ENCODE measurements at places on chromosomes 2 and 18.

GRCh38 chr2:57740891-57741290 is 305.7 kb upstream of the VRK2 start:
- no peak for DNase-seq

DNA sequence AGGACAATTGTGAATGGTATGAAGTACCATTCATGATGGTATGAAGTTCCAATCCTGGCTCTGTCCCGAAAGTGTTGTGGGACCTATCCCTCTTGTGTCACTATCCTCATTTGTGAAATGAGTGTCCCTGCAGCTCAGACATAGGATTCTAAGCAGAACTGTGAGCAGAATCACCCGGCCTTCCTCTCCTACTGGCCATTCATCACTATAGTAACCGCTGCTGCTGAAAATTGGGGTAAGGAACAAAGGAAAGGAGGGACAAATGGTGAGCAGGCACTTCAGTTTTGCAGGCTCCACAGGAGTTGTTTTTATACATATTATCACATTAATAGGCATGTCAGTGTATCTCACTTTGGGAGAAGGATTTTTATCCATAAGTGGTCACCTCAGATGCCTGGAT is 27.4 kb downstream of the SMYD1 start:
- DNase-seq: no peak

DNA sequence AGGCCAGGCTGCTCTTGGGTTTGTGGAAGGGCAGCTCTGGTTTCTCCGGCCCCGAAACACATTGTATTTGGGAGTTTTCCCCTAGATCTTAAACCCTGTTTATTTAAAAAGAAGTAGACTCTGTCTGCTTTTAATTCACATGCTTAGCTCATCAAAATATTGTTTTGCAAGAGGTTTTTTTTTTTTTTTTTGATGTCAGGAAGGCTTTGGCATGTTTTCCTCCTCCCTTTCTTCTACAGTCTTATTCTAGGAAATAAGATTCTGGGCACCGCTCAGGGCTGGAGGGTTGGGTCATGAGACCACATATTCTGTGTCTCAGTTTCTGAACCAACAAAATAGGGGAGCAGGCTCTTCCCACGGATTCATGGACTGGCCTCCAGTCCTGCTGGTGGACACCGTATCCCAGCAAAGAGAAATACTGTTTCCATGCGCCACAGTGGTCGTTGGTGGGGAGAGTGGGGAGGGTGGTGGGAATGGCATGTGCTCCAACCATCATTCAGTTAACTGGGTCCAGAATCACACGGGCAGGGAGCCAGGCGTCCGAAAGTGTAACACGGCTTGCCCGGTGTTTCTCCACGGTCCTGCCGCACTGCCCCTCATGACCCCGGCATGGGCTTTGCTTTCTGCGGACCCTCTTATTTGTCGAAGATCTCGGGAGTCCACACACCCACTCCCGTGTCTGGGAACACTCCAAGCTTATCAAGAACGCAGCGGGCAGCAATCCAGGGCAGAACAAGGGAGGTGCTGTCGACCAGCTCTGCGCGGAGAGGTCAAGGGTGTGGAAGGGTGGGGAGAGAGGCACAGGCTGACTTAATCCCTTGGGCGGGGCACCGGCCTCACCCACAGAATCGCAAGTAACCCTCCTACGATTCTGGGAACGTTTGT is 176.7 kb downstream of the GLI2 start:
- peak; percentile 44 for DNase-seq

DNA sequence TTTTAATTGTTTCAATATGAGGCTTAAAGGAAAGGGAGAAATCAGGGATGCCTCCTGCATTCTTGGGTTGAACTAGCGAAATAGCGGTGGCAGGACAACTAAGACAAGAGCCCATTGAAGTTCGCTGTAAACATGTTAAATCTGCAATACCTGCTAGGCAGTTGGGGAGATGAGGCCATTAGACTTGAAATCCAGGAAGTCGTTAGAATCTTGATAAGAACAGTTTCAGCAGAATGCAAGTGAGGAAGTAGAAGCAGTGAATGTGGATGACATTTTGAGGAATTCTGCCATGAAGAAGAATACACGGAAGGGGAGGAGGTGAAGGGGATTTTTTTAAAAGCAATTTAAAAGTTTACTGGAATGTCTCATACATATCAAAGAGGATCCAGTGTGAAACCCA is 109.7 kb downstream of the LPIN1 start:
- DNase-seq: no peak

- no peak for DNase-seq
Measured at GRCh38 chr2:62045017-62045543, 139.6 kb downstream of the COMMD1 start.

- no peak for DNase-seq
Measured at GRCh38 chr2:76829374-76830234, 692.6 kb downstream of the LRRTM4 start.
